Activated naive CD8-positive, alpha-beta T cell treated with anti-CD3 and anti-CD28 coated beads, Interleukin-2, amount 10 ng/mL, durations not matched to agents 7 days and 5 days (primary cell): ENCODE measurements at places on chromosomes 4 and X. TPM values are rescaled to one million over a fixed set of nuclear protein-coding genes. Genes with fewer than 3 reads are reported as not detected.

VCX2 gene
- total RNA-seq, result not detected

TRPC3 gene
- total RNA-seq, result 0.34 TPM

RGS12 gene
- total RNA-seq, result 5.3 TPM

SHOX gene
- not detected for total RNA-seq

SSX4 gene
- total RNA-seq, result not detected

SASH3 gene
- 241 TPM for total RNA-seq

NLGN3 gene
- 1.9 TPM for total RNA-seq

STK26 gene
- 54.0 TPM for total RNA-seq

DNA sequence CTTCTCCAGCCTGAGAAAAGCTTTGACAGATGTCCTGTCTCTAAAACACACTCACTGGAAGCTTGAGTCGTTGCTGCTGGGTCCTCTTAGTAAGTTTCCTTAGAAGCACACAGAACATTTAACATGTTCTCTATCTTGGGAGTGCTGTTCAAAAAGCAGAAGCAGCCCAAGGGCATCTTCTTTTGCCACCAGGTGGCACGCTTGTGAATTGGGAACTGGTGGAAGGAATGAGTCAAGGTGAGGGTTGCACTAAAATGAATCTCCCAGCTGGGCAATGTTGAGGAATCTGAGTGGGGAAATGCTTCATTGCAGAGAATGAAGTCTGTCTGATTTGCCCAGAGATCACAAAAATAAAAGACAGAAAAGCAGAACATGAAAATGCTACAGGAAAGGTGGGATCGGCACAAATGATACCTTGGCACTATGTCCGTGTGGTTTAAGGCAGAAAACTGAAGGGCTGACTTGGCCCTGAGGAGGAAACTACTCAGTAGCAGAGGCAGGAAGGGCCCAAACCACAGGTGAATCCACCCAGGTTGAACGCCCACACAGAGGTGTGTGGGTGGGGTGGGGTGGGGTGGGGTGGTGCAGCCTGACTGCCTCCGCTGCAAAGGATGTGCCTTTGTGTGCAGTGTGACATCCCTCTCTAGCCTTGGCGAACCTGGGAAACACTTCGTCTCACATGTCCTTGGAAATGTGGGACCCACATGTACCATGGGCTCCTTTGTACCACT, 26.0 kb downstream of the KIT start:
- DNase-seq, result peak; percentile 32
- H3K4me3 ChIP-seq, result peak overlapping the region; percentile 20
- H3K27me3 ChIP-seq, result no peaks in the 10 kb centered on the region
- no peak overlapping the region for H3K27ac ChIP-seq
- H3K4me1 ChIP-seq, result peaks cover 9% of the 10 kb centered on the region

GRCh38 chr4:127558489-127559407, 74.0 kb upstream of the INTU start:
- H3K27me3 ChIP-seq, result no peaks in the 10 kb centered on the region
- H3K36me3 ChIP-seq, result no peaks in the 10 kb centered on the region
- no peak overlapping the region for H3K4me3 ChIP-seq
- no peak overlapping the region for H3K27ac ChIP-seq

DNA sequence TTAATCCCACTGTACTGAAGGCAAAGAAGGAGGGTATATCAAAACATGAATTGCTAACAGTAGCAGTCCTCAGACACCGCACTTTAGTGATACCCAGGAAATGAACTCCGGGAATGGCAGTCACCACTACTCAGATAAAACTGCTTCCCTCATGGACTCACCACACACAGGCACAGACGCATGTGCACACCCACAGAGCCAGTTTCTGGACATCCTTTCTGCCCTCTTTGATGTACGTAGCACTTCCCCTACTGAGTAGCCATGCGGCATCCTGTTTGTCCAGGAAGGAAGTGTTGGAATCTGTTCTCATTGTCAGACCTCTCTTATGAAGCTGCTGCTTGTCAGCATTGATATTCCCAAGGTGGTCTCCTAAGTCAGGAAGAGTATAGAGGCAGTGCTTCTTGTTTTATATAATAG, 95.7 kb downstream of the DCLK2 start:
- peaks cover 15% of the 10 kb centered on the region for H3K27me3 ChIP-seq
- no peak for DNase-seq
- H3K4me1 ChIP-seq, result no peaks in the 10 kb centered on the region
- H3K27ac ChIP-seq, result no peak overlapping the region
- no peaks in the 10 kb centered on the region for H3K36me3 ChIP-seq

- peaks cover 2% of the 10 kb centered on the region for H3K4me1 ChIP-seq
- no peaks in the 10 kb centered on the region for H3K27me3 ChIP-seq
Observed at GRCh38 chr4:180564026-180564425, 1679.2 kb upstream of the TENM3 start.

- no peak for DNase-seq
- H3K27me3 ChIP-seq, result peaks cover 4% of the 10 kb centered on the region
- H3K27ac ChIP-seq, result no peak overlapping the region
- H3K36me3 ChIP-seq, result no peaks in the 10 kb centered on the region
- no peaks in the 10 kb centered on the region for H3K4me1 ChIP-seq
Observed at GRCh38 chr4:56099378-56099786, 150.6 kb downstream of the CEP135 start.

DNA sequence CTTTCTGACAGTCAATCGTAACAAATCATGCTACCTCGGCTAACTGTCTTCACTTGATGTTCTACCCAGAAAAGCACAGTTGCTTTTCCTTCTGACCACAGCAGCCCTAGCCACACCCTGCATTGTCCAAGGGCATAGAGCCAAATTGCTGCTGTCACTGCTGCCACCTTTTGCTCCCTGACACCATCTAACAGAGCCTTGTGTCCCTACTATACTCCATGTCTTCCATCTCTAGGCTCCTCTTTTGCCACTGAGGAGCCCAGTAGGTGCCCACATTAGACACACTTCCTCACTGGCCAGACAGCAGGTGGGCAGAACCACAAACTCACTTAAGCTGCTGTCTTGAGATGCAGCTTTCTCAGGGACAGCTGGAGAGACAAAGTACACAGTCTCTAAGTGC, 91.4 kb downstream of the ANXA3 start:
- peaks cover 7% of the 10 kb centered on the region for H3K36me3 ChIP-seq
- DNase-seq, result no peak
- H3K27ac ChIP-seq, result peak overlapping the region; percentile 19
- H3K27me3 ChIP-seq, result no peaks in the 10 kb centered on the region
- H3K4me3 ChIP-seq, result no peak overlapping the region

DNA sequence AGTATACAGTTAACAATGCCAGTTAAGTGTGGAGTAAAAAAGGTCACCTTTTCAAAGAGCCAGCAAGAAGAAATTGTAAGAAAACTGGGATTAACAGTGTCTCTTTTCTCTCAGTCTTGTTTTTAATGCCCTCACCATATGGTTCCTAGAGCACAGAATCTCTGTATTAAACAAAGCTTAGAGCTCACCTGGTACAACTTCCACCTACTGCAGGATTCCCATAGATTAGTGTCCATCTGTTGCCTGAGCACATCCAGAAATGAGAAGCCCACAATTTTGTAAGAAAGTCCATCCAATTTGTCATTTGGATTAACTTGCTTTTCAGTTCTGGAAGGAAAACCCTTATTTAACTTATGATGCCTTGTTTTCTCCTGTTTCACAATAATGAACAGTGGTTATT, 1037.1 kb downstream of the STPG2 start:
- H3K36me3 ChIP-seq, result no peaks in the 10 kb centered on the region
- H3K27me3 ChIP-seq, result no peaks in the 10 kb centered on the region
- no peaks in the 10 kb centered on the region for H3K4me1 ChIP-seq
- DNase-seq, result no peak
- H3K27ac ChIP-seq, result no peak overlapping the region
- no peak overlapping the region for H3K4me3 ChIP-seq

DNA sequence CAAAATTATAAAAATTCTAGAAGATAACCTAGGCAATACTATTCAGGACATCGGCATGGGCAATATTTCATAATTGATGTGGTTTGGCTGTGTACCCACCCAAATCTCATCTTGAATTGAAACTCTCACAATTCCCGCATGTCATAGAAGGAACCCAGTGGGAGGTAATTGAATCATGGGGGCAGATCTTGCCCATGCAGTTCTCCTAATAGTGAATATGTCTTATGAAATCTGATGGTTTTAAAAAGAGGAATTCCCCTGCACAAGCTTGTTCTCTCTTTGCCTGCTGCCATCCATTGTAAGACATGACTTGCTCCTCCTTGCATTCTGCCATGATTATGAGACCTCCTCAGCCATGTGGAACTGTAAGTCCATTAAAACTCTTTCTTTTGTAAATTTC, 77.7 kb downstream of the DDX60 start:
- H3K27ac ChIP-seq, result no peak overlapping the region
- H3K4me3 ChIP-seq, result no peak overlapping the region
- peaks cover 70% of the 10 kb centered on the region for H3K36me3 ChIP-seq
- no peak for DNase-seq
- no peaks in the 10 kb centered on the region for H3K27me3 ChIP-seq

DNA sequence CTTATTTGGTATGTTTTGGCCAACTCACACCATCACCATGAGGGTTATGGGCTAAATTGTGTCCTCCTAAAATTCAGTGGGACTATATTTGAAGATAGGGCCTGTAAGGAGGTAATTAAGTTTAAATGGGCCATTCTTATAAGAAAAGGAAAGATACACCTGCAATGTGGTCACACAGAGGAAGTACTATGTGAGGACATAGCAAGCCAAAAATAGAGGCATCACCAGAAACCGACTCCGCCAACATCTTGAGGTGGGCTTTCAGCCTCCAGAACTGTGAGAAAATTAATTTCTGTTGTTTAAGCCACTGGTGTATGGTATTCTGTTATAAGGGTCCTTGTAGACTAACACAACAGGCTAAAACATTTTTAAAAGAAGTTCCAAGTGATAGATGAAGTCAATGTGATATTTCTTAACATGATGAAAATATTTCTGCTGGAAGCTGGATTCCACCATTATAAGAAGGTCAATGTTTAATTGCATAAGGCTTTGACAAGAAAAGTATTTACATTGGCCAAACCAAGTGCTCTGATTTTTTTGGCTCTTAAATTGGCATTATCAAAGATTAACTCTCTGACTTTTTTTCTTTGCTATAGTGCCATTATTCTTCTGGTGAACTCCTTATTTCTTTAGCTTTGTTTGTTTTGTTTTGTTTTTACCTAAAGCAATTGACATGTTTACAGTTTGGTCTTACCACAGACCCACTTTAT, 540.9 kb downstream of the PPARGC1A start:
- H3K27ac ChIP-seq, result no peak overlapping the region
- H3K4me3 ChIP-seq, result no peak overlapping the region
- H3K4me1 ChIP-seq, result no peaks in the 10 kb centered on the region
- DNase-seq, result no peak
- no peaks in the 10 kb centered on the region for H3K27me3 ChIP-seq

DNA sequence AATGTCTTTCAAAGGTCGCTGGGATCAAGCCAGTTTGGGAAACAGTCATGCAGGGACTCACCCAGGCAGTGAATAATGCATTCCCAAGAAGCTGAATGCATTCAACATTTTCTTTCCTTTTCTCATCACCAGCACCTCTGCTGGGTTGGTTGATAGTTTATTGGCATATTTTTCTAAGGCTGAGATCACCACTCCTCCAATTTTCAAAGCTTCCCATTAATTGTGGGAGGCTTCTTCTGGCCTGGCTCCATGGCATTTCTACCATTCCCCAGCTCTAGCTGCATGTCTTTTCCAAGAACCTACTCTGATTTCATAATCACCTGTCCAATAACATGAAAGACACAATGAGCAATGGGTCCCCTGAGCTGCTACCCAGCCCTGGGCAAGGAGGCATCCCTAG, 35.8 kb downstream of the CHRDL1 start:
- no peaks in the 10 kb centered on the region for H3K4me1 ChIP-seq
- no peaks in the 10 kb centered on the region for H3K36me3 ChIP-seq
- no peaks in the 10 kb centered on the region for H3K27me3 ChIP-seq
- no peak for DNase-seq

GRCh38 chr4:138698641-138699040, 316.9 kb upstream of the NOCT start:
- no peak overlapping the region for H3K27ac ChIP-seq
- no peak overlapping the region for H3K4me3 ChIP-seq
- no peaks in the 10 kb centered on the region for H3K36me3 ChIP-seq
- DNase-seq, result no peak

GRCh38 chr4:44487341-44487740, 38.7 kb upstream of the KCTD8 start:
- H3K4me1 ChIP-seq, result no peaks in the 10 kb centered on the region
- H3K27me3 ChIP-seq, result no peaks in the 10 kb centered on the region
- no peak overlapping the region for H3K4me3 ChIP-seq
- DNase-seq, result no peak

- no peaks in the 10 kb centered on the region for H3K4me1 ChIP-seq
- DNase-seq, result no peak
- no peak overlapping the region for H3K27ac ChIP-seq
- H3K36me3 ChIP-seq, result no peaks in the 10 kb centered on the region
- H3K4me3 ChIP-seq, result no peak overlapping the region
- H3K27me3 ChIP-seq, result peaks cover 2% of the 10 kb centered on the region
Observed at GRCh38 chrX:112945826-112946225, 105.2 kb upstream of the AMOT start.

DNA sequence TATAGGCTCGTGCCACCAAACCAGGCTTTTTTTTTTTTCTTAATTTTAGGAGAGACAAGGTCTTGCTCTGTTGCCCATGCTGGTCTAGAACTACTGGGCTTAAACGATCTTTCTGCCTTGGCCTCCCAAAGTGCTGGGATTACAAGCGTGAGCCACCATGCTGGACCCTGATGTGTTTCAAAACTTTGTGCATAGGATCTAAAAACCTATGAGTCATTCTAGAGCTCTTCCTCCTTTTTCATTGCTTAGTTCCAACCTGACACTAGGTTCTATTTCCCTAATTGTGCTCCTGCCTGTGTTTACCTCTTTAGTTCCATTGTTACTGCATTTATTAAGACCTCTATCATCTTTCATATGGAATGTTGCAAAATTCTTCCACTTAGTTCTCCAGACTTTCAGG, 57.3 kb downstream of the HPGD start:
- no peak overlapping the region for H3K4me3 ChIP-seq
- H3K36me3 ChIP-seq, result no peaks in the 10 kb centered on the region
- H3K27ac ChIP-seq, result no peak overlapping the region
- H3K27me3 ChIP-seq, result peaks cover 1% of the 10 kb centered on the region

GRCh38 chr4:84786478-84786877, 180.0 kb downstream of the WDFY3 start:
- DNase-seq, result no peak
- no peaks in the 10 kb centered on the region for H3K27me3 ChIP-seq
- no peaks in the 10 kb centered on the region for H3K4me1 ChIP-seq
- H3K4me3 ChIP-seq, result no peak overlapping the region
- no peak overlapping the region for H3K27ac ChIP-seq

DNA sequence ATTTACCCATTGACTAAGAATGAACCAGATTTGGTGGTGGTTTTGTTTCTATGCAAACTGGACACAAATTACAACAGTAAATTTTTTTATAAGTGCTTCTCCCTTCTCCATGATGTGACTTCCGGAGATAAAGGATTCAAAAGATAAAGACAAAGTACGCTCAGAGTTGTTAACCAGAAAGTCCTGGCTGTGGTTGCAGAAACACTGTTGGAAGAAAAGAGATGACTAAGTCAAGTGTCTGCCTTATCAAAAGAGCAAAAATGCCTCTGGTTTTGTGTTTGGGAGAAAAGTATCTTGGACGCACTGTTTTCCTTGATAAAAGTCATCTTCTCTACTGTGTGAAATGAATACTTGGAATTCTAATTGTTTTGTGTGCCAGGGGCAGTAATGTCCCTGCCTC, 213.4 kb downstream of the GC start:
- no peak for DNase-seq
- H3K4me1 ChIP-seq, result no peaks in the 10 kb centered on the region
- H3K27me3 ChIP-seq, result no peaks in the 10 kb centered on the region
